ENCODE measurements at places on chromosomes 4 and X.

GRCh38 chr4:6942238-6942800, 32.7 kb downstream of the TBC1D14 start:
- DNase-seq: peak; percentile 70

DNA sequence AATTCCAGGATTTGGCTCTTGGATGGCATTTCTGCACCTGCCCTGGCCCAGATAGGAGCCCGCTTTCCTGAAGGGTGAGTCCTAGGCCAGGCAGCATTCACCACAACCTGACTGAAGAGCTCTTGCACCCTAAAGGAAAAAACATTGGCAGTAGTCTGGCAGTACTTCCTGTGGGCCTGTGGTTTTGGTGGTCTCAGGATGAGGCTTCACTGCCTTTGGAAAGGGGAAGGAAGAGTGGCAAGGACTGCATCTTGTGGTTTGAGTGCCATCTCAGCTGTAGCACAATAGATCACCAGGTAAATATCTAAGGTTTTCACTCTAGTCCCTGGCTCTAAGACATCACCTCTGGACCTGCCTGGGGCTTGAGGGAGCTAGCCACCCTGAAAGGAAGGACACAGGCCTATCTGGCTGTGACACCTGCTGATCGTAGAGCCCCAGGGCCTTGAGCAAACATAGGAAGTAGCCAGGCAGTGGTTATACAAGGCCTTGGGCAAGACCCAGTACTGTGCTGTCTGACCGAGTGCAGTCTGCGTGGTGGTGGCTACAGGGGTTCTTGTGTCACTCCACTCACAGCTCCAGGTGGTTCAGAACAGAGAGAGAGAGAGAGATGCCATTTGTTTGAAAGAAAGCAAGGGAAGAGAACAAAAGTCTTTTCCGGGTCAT, 28.5 kb upstream of the PRRG1 start:
- no peak for DNase-seq

DNA sequence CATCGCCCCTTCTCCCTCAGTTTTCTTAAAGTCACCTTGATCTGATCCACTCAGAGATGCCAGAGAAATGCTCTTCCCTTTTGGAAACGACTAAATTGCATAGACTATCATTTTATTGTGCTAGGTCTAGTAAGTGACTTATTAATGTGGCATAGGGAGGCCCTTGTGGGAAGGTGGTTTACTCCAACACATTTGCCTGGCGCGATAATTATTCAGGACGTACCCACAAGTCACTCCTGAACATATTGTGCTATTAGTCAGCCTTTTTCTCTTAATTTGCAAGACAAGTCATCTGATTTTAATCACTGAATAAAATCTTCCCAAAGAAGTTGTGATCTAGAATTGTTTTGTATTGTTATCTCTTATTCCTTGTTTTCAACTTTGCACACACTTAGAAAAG, 7.6 kb downstream of the ENPEP start:
- DNase-seq: no peak

- no peak for DNase-seq
Measured at GRCh38 chr4:105352826-105353225, 121.0 kb downstream of the PPA2 start.

- no peak for DNase-seq
Measured at GRCh38 chr4:5891563-5892322, 1.1 kb downstream of the CRMP1 start.

- DNase-seq: peak; percentile 79
Measured at GRCh38 chrX:71103110-71103983, 3.2 kb downstream of the CXorf65 start.

- no peak for DNase-seq
Measured at GRCh38 chr4:87844452-87844851, 11.7 kb downstream of the MEPE start.

GRCh38 chrX:114332766-114333165, 251.1 kb upstream of the HTR2C start:
- DNase-seq: no peak

DNA sequence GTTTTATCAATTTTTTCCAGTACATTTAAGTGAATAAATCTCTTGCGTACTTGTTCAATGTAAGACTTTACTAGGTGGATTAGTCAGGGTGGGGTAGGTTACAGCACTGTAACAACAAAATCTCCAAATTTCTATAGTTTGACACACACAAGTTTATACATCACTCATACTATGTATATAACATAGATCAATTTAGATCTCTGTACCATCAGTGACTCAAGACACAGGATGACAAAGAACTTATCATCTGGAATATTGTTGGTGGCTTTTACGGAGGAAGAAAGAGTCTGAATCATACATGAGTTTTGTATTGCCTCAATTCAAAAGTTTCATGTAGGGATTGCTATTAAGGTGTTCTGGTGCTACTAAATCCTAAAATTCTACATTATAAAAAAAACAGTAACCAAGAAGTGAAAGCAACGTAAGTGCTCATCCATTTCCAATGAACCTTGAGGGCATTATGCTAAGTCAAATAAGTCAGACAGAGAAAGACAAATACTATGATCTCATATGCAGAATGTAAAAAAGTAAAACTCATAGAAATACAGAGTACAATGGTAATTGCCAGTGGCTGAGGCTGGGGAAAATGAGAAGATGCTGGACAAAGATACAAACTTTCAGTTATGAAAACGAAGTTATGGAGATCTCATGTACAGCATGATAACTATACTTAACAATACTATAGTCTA, 98.0 kb upstream of the DKK2 start:
- DNase-seq: no peak

GRCh38 chr4:188328966-188329365, 189.7 kb downstream of the TRIML1 start:
- DNase-seq: no peak
